Natural killer cell (primary cell): ENCODE measurements at places on chromosomes 13 and 19. TPM values are rescaled to one million over a fixed set of nuclear protein-coding genes. Genes with fewer than 3 reads are reported as not detected.
A peak's percentile ranks its signal among the peaks of the same experiment; 100 is the strongest.

DNA sequence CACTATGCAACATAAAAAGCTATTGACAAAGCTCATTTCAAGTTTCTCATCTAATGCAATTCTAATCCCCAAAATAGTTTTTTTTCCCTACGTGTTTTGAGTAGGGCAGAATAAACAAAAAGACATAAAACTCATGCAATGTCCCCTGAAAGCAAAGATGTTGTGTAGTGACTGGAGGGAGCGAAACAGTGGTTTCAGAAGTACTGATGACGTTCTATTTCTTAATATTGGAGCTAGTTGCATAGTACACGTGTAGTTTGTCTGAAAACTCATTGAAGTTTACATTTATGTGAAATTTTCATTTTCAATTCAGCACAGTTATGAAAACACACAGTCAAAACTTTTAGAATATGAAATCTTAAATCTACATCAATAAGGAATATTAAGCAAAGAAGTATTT, 31.6 kb downstream of the USP12 start:
- H3K36me3 ChIP-seq = no peaks in the 10 kb centered on the region
- no peaks in the 10 kb centered on the region for H3K4me1 ChIP-seq

DNA sequence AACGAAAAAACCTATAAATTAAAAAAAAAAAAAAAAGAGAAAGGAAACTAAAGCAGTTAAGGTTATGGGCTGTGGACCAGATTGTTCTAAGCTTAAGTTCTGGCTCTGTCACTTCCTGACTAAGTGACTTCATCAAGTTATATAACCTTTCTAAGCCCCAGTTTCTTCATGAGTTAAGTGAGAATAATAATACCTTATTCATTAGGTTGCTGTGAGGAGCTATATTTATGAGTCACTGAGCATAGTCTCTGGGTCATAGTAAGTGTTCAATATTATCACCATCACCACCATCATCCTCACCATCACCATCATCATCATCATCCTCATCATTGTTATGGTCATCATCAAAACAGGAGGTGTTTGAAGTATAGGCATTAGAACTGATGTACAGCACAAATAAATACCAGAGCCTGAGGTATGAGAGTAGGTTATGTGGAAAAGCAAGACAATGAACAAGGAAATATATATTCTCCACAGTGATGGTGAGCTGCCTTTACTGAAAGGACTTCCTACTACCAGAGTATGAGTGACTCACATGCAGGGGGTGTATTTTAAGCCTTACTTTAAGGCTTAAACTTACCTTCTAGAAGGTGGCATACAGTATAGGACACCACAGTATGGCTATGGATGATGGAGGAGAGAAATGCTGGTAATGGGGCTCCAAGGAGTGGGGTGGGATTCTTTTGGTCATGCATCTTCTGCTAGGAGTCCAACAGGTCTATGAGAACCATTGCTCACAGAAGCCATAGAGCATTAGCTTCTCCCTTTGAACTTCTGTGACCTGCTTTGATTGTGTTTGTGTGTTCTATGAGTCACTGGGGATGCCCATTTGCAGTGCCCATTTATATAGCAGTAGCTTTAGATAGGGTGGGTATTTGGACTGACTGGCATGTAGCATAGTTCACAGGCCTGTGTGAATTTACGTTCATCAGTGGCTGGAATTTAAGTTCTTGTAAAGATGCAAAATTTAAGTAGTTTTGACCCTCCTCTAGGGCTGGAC, 104.4 kb downstream of the KLF5 start:
- no peaks in the 10 kb centered on the region for H3K36me3 ChIP-seq
- H3K27me3 ChIP-seq = no peaks in the 10 kb centered on the region
- H3K4me3 ChIP-seq = no peak overlapping the region
- H3K4me1 ChIP-seq = no peaks in the 10 kb centered on the region
- no peak overlapping the region for H3K27ac ChIP-seq
- DNase-seq = no peak

GRCh38 chr19:6674868-6675305, 4.9 kb upstream of the TNFSF14 start:
- H3K27ac ChIP-seq = peak overlapping the region; percentile 3
- H3K4me3 ChIP-seq = no peak overlapping the region
- no peaks in the 10 kb centered on the region for H3K27me3 ChIP-seq
- no peaks in the 10 kb centered on the region for H3K36me3 ChIP-seq

Gene MATK
- 353 TPM for total RNA-seq

Gene ABCC4
- total RNA-seq = 10.3 TPM

- H3K27me3 ChIP-seq = peaks cover 16% of the 10 kb centered on the region
- H3K27ac ChIP-seq = no peak overlapping the region
- H3K4me1 ChIP-seq = peaks cover 8% of the 10 kb centered on the region
- no peak overlapping the region for H3K4me3 ChIP-seq
These were observed 15.9 kb upstream of the MEIS3 start for GRCh38 chr19:47435196-47435595.

Gene STRN4
- 125 TPM for total RNA-seq

DNA sequence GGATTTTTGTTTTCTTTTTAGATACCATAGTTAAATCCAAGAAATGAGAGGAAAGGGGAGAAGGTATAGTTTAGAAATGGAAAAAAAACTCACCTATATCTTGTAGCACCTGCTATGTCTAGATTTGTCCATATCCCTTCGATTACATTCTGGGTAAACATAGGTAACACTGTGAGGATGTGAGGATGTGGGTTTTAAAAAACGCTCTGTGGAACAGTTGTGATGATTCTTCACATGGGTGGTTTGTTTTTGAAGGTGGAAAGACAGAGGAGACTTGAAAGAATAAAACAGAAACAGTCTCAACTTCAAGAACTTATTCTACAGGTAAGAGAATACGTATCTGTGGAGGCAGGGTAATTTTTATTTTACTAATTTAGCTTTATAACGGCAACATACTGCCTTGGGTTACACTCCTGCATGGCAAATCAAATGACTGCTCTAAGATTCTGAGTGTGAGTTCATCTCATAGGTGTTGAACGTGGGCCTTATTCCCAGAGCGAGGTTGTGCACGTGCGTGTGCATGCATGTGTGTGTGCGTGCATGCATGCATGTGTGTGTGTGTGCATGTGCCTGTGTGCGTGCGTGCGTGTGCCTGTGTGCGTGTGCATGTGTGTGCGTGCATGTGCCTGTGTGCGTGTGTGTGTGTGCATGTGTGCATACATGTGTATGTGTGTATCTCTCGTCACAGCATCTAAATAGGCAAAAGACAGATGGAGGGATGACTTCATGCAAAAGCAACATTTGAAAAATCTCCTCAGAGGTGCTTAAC, 23.5 kb downstream of the ATP4B start:
- H3K4me3 ChIP-seq = no peak overlapping the region
- DNase-seq = no peak
- no peak overlapping the region for H3K27ac ChIP-seq
- peaks cover 33% of the 10 kb centered on the region for H3K36me3 ChIP-seq
- no peaks in the 10 kb centered on the region for H3K27me3 ChIP-seq

- H3K4me1 ChIP-seq = no peaks in the 10 kb centered on the region
- no peaks in the 10 kb centered on the region for H3K36me3 ChIP-seq
- no peak overlapping the region for H3K4me3 ChIP-seq
- H3K27me3 ChIP-seq = no peaks in the 10 kb centered on the region
- no peak overlapping the region for H3K27ac ChIP-seq
These were observed 11.8 kb upstream of the SELENOW start for GRCh38 chr19:47766670-47767069.

- no peak overlapping the region for H3K27ac ChIP-seq
- H3K4me1 ChIP-seq = no peaks in the 10 kb centered on the region
- H3K27me3 ChIP-seq = no peaks in the 10 kb centered on the region
- H3K36me3 ChIP-seq = no peaks in the 10 kb centered on the region
- no peak for DNase-seq
These were observed 25.5 kb downstream of the SOX1 start for GRCh38 chr13:112092453-112092852.

DNA sequence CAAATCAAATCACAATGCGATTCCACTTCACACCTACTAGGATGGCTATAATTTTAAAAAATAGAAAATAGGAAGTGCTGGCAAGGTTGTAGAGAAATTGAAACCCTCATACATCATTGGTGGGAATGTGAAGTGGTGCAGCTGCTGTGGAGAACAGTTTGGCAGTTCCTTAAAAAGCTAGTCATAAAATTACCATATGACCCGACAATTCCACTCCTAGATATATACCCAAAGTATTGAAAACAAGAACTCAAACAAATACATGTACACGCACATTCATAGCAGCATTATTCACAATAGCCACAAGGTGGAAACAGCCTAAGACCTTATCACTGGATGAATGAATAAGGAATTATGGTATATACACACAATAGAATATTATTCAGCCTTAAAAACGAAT, 12.0 kb downstream of the HMGB1 start:
- H3K27me3 ChIP-seq = no peaks in the 10 kb centered on the region
- DNase-seq = no peak
- H3K4me1 ChIP-seq = peaks cover 2% of the 10 kb centered on the region
- no peak overlapping the region for H3K27ac ChIP-seq

GRCh38 chr13:113184568-113185440, 23.7 kb downstream of the PCID2 start:
- H3K4me3 ChIP-seq = peak overlapping the region; percentile 5
- no peaks in the 10 kb centered on the region for H3K27me3 ChIP-seq
- peak; percentile 65 for DNase-seq
- H3K36me3 ChIP-seq = peaks cover 24% of the 10 kb centered on the region
- peaks cover 54% of the 10 kb centered on the region for H3K4me1 ChIP-seq

DNA sequence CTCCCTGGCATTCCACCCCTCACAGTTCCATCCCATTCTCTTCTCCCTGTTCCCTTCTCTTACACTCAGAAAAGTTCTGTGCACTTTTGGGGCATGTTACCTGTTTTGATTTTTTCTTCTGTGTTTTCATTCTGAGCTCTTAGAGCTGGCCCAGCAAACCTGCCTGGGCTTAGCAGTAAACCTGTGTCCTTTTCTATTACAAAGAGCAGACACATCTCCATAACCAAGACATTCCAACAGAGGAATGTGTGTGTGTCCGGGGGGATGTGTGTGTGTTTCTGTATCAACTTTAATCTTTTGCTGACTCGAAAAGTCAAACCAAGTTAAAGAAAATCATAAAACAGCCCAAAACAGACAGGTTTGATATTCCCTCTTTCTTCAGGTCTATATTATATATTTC, 49.1 kb upstream of the SOX21 start:
- no peaks in the 10 kb centered on the region for H3K36me3 ChIP-seq
- no peak overlapping the region for H3K27ac ChIP-seq
- H3K4me1 ChIP-seq = no peaks in the 10 kb centered on the region
- no peak for DNase-seq
- no peak overlapping the region for H3K4me3 ChIP-seq

- no peaks in the 10 kb centered on the region for H3K27me3 ChIP-seq
- H3K4me1 ChIP-seq = peaks cover 29% of the 10 kb centered on the region
- H3K4me3 ChIP-seq = peak overlapping the region; percentile 49
- peaks cover 12% of the 10 kb centered on the region for H3K36me3 ChIP-seq
- DNase-seq = no peak
These were observed 940 bp upstream of the DCUN1D2 start for GRCh38 chr13:113491418-113491883.

- peak overlapping the region; percentile 96 for H3K4me3 ChIP-seq
- peaks cover 18% of the 10 kb centered on the region for H3K4me1 ChIP-seq
- peak overlapping the region; percentile 99 for H3K27ac ChIP-seq
These were observed 413 bp downstream of the N4BP2L2 start for GRCh38 chr13:32538143-32538620.

DNA sequence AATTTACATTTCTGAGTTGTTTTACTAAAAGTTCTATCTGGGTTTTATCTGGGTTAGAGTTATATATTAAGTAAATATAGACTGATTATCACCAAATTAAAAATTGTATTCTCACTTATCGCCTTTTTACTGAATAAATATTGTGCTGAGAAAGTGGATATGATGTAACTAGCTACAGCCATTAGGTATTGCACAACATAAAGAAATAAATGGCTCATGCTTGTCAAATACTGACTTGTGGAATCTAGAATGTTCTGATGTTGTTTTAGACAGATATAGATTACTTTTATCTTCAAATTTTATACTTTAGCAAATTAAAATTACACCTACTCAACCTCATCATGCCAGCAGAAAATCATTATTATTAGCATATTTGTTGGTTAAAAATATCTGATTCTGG, 1277.1 kb upstream of the MIR17HG start:
- no peaks in the 10 kb centered on the region for H3K4me1 ChIP-seq
- no peaks in the 10 kb centered on the region for H3K27me3 ChIP-seq
- no peak overlapping the region for H3K4me3 ChIP-seq
- no peak overlapping the region for H3K27ac ChIP-seq

- no peak overlapping the region for H3K27ac ChIP-seq
- H3K4me1 ChIP-seq = peaks cover 41% of the 10 kb centered on the region
- peak; percentile 75 for DNase-seq
- no peak overlapping the region for H3K4me3 ChIP-seq
- peaks cover 3% of the 10 kb centered on the region for H3K27me3 ChIP-seq
These were observed 5.7 kb upstream of the CDC42EP5 start for GRCh38 chr19:54478677-54479266.

GRCh38 chr19:39139971-39140453, 14.4 kb downstream of the PAK4 start:
- H3K27me3 ChIP-seq = no peaks in the 10 kb centered on the region
- no peak for DNase-seq
- H3K27ac ChIP-seq = no peak overlapping the region
- H3K36me3 ChIP-seq = no peaks in the 10 kb centered on the region
- no peak overlapping the region for H3K4me3 ChIP-seq

Gene DCT
- 0.75 TPM for total RNA-seq

Gene FXYD3
- total RNA-seq = not detected

Gene TMEM272
- total RNA-seq = 0.08 TPM

- no peak overlapping the region for H3K4me3 ChIP-seq
- H3K27me3 ChIP-seq = peaks cover 5% of the 10 kb centered on the region
- H3K27ac ChIP-seq = no peak overlapping the region
- no peaks in the 10 kb centered on the region for H3K36me3 ChIP-seq
- DNase-seq = no peak
These were observed 84.2 kb downstream of the COL4A2 start for GRCh38 chr13:110391273-110391672.

Gene PIP5K1C
- 36.8 TPM for total RNA-seq

Gene SOHLH2
- total RNA-seq = not detected

- no peak overlapping the region for H3K27ac ChIP-seq
- peak overlapping the region; percentile 44 for H3K4me3 ChIP-seq
- H3K36me3 ChIP-seq = no peaks in the 10 kb centered on the region
These were observed 104.5 kb upstream of the DIAPH3 start for GRCh38 chr13:60268203-60268555.

- no peak for DNase-seq
- peak overlapping the region; percentile 44 for H3K4me3 ChIP-seq
- no peak overlapping the region for H3K27ac ChIP-seq
- peaks cover 39% of the 10 kb centered on the region for H3K4me1 ChIP-seq
These were observed 1.1 kb downstream of the MIER2 start for GRCh38 chr19:343451-343931.
